Activated CD4-positive, alpha-beta T cell treated with anti-CD3 and anti-CD28 coated beads, Interleukin-2, amount 50 U/mL, for 24 hours (primary cell): ENCODE measurements at places on chromosomes 7 and 10.

DNA sequence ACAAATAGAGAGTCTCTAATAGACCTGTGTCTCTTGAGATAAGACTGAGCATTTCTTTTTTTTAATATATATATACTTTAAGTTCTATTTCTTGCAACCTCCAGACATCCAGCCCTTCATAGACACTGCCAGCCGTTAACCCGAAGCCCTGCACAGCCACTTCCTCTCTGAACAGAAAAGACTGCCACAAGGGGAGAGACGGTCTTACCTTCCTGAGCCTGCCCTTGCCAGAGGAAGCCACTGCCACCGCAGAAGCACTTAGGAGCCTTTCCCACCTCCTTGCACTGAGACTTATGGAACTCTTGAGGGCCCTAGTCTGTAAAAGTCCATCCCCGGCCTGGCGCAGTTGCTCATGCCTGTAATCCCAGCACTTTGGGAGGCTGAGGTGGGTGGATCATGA, 31.8 kb upstream of the PRSS1 start:
- no peak for DNase-seq

DNA sequence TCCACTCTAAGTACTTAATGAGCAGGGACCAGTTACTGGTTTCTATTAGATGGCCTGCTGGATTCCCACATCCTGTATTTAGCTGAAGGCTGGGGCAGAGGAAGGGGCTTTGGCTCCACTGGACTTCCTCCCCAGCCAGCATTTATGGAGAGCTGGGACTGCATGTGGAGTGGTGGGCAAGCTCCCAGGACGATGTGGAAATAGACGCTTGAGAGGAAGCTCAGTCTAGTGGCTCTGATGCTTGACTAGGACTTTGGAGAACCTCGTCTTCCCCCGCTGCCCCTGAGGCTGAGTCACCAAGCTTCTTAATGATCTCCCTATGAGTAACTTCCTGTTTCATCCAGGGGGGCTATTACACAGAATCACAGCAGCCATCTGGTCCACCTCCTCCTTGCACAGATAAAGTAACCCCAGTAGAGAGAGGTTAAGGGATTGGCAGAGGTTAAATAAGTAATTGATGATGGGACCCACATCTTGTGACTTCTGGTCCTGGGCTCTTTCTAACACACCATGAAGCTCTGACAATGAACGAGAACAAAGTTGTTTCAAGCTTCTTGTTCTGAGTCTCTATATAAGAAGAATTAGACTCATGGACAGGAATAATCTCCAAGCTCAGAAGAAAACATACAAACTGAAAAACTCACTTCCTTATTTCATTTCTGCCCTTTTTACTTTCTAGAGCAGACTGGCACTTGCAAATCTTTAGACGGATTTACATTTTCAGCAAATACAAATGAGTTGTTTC, 126.2 kb downstream of the PRPF18 start:
- no peak for DNase-seq

DNA sequence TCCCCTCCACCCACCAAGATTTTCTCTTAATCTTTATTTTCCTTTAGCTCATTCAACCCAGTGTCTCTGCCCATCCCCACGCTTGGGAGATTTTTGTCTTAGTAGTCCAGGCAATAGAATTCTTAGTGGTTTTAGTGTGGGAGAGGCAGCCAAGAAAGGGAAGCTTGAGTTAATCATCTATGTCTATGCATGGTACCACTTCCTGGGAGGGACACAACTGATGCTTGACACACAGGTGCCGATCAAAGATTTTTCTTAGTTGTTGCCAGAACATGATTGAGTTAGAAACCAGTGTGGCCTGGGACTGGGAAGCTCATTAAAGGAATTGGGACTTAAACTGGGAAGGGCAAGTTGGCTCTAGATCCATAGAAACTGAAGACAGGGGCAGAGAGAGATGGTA, 3.1 kb downstream of the STRA8 start:
- DNase-seq: no peak

GRCh38 chr10:36183726-36184125, 541.6 kb upstream of the FZD8 start:
- no peak for DNase-seq

GRCh38 chr10:86524225-86524962, 2.8 kb upstream of the WAPL start:
- no peak for DNase-seq

DNA sequence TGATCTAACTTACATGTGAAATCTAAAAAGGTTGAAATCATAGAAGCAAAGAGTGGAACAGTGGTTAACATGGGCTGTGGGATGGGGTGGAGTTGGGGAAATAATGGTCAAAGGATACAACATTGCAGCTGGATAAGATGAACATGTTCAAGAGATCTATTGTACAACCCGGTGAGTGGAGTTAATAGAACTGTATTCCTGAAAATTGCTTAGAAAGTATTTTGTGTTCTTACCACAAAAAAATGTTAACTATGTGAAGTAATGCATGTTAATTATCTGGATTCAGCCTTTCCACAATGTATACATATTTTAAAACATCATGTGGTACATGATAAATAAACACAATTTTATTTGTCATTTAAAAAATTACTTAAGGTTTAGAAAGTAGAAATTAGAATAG, 271.0 kb upstream of the LRRTM3 start:
- no peak for DNase-seq

DNA sequence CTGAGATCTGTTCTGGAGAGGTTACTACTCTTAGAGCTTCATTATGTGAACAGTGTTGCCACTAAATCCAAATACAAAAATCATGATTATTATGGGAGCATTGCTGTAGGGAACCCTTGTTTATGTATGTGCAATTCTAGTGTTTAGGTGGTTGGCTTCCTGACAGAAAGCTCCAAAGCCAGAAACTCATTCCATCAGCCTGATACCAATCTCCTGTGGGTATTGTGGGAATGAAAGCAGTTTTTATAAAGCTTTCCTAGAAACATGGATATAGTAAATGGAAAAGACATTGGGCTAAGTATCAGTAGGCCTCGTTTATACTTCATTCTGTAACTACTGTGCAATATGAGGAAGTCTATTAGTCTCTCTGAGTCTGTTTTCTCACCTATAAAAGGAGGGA, 6.4 kb downstream of the SDK1 start:
- DNase-seq: no peak

DNA sequence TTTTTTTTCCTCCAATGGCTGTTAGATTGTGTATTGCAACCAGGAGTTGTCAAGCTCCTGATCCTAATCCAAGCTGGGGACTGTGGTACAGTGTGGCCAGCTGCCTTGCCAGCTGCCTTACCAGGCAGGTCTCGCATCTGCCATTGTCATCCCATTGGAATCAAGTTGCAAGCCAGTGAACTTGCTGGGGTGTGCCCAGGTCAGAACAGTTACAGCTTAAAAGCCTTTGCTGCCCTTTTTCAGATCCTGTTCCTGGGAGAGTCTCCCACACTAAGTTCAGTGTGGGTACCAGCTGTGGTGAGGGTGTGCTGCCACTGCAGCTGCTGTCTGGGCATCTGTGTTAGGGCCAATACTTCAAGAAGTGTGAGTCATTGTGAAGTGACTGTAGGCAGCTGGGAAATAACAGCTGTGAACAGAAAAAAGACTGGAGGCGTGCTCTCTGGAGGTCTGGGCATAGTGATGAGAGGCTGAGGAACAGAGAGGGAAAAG, 72.8 kb downstream of the CCNY start:
- no peak for DNase-seq

DNA sequence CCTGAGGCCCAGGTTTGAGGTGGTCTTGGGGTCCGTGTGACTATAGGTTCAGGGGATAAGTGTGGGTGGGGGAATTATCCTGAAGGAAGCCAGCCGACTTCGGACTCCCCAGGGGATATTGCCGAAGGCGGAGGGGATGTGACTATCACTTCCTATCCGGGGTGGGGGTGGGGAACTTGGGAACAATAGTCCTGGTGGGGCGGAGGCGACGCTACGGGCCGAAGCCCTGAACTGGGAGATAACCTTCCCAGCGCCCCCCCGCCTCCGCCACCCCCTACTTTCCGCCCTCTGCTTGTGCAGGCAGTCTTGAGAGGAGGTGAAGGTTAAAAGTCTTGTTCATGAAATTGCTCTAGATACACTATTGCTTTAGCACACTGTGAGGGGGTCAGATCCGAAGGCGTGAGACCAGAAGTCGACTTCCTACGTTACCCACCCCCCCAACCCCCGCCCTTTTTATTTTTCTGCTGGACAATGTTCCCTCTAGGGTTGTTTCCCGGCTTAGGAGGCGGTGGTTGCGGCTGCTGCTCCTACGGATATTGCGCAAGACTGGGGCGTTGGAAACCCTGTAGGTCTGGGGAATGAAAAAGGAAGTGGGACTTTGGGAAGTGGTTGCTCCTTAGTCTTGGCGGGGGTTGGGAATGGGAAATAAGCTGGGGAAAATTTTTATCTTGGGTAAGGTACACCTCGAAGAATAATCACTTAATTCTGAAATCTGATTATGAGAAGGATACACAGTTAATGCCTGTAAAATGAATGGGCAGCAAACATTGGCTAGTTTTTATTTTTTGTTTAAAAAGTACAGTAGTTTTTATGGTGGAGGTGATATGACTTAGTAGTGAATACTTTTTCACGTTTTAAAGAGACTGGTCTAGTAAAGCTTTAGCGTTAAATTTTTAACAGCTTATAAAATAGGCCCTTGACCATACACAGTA, 1.5 kb downstream of the PTPN12 start:
- no peak for DNase-seq

DNA sequence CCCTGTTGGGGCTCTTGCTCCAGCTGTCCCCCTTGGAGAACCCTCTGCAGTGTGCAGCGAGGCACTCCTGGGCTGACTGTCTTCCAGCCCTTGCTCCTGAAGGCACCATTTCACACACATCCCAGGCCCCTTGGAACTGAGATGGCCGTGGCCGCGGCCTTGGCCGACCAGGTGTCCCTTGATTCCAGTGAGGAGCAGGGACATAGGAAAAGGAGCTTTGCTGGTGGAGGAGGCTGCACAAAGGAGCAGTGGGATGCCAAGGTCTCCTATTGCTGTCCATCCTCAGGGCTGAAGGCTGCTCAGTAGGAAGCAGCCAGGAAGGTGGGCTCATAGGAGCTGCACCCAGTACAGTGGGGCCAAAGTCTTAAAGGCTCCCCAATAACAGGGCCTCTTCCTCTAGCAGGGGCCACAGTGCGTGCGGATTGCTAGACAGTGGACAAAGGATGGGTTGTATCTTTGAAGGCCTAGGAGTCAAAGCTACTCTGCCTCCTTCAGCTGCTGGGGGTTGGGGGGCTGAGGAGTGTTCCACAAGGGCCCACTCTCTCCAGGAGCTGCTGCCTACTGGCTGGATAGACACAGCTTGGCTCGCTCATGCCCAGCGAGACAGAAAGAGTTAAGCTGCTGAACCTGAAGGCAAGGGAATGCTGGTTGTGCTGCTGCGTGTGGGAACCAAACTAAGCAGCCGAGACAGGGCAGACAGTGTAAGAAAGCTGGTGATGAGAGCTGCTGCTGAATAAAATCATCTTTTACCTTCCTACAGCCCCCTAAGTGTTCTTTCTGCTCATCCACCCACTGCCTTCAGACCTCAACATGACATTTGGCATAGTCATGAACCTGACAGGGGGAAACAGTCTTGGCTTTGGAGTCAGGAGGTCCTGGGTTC, 891.9 kb upstream of the ZNF722 start:
- DNase-seq: no peak

DNA sequence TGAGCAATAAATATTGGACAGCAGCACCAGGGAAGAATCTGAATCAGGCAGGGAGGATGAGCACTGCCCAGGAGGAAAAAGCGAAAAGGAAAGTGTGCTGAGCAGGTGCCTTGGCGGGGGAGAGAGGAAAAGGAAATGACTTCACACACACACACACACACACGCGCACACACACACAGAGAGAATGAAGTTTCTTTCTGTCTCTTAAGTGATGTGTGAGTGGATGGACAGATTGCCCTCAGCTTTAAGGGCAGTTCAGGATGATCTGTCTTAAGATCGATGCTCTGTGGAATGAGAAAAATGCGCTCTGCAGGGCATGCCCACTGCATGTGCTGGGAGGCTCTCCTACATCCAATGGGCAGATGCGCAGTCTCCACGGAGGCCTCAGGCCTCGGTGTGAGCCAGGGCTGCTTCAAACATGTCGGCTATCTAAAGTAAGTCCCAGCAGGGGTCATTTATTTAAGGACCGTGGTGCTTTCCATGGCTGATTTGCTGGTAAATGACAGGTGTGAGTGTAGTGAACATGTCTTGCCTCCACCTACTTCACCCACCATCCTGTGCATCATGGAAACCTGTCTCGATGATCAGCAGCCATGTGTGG, 2.5 kb upstream of the ACBD5 start:
- DNase-seq: peak; percentile 33

DNA sequence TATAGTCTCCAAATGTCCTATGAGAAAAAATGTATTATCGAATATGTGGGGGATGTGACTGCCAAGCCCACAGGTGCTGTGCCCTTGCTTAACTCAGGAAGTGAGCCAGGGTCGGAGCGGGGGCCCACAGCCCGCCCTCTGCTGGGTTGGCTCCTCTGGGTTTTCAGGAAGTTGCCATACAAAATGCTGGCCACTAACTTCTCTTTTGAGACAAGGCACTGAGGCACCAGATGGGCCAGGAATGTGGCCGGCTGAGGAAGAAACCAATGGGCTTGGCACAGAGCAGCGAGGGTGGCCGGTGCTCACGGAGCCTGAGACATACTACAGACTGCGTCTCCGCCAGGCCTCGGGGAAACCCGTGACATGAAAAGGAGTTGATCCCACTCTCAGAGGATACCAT, 58.9 kb downstream of the FAM53B start:
- no peak for DNase-seq

DNA sequence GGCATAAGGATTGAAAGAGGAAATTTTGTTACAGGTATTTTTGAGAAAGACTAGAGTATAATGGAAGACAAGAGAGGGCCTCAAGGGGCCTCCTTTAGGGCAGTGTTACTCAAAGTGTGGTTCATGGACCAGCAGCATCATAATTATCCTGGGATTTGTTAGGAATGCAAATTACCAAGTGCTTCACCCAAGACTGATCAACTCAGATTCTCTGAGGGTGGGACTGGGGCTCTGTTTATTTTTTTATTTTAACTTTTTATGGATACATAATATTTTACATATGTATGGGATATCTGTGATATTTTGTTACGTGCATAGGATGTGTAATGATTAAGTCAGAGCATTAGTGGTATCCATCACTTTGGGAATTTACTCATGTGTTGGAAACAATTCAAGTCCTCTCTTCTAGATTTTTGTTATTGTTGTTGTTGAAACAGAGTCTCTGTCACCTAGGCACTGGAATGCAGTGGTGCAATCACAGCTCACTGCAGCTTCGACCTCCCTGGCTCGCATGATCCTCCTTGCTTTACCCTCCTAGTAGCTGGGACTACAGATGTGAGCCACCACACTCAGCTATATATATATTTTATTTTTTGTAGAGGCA, 2.2 kb upstream of the KCTD7 start:
- DNase-seq: no peak
